CD4-positive, CD25-positive, alpha-beta regulatory T cell (primary cell): ENCODE measurements at places on chromosomes 4 and X.

DNA sequence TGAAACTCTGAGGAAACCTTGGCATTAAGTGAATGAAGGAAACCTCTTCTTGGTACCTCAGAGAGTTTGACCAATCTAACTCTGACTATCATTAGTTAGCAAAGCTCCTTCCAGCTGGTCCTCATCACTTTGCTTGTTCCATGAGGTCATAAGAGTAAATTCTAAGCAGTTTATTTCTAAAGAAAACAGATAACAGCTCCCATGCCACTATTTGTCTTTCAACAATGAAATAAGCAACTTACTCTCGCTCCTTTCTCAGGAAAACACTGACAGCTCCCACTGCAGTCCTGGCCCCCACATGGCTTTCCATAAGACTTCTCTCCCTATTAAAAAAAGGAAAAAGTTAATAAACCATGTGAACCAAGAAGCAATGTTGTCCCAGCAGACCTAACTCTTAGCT is 127.7 kb downstream of the COL4A6 start:
- DNase-seq, result no peak

DNA sequence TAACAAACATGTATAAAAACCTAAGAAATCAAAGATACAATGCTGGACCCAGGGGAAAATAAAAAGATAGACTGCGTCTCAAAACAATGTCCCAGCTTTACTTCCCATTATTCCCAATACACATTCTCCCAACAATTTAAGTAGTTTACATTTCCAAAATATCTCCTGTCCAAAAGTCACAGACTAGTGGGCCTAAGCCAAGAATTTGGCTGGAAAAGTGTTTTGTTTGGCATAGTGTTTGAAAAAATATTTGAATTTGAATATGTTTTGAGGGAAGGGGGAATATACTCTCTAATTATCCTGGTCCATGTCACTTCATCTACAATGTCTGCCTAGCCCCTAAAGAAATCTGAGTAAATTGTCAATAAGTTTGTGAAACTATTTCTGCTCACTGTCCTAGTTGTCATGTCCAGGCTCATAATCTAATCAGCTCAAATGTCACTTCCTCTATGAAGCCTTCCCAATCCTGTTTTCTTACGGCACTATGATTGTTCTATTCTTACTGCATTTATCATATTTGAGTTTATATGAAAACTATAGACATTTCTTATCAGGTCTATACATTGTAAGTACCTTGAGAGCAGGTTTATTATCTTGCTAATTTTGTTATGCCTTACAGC is 74.4 kb downstream of the SEC24D start:
- no peak for DNase-seq

- DNase-seq, result no peak
Observed at GRCh38 chrX:79524642-79525041, 157.5 kb upstream of the ITM2A start.

DNA sequence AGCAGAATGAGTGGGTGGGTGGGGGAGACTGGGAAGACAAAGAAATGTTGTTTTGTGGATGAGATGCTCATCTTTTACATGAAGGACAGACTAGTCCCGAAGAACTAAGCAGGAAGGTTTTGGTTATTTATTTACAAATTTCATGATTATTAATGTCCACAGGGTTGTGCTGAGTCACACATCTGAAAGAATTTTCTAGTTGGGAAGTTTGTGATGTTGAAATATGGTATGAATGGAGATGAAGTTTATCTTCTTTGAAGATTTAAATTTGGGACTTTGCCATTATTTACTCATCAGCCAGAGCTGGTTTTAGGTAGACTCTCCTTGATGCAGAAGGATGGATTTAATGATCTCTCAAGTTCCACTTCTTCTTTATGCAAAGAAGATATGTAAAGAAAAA is 75.5 kb downstream of the MOSPD2 start:
- no peak for DNase-seq

DNA sequence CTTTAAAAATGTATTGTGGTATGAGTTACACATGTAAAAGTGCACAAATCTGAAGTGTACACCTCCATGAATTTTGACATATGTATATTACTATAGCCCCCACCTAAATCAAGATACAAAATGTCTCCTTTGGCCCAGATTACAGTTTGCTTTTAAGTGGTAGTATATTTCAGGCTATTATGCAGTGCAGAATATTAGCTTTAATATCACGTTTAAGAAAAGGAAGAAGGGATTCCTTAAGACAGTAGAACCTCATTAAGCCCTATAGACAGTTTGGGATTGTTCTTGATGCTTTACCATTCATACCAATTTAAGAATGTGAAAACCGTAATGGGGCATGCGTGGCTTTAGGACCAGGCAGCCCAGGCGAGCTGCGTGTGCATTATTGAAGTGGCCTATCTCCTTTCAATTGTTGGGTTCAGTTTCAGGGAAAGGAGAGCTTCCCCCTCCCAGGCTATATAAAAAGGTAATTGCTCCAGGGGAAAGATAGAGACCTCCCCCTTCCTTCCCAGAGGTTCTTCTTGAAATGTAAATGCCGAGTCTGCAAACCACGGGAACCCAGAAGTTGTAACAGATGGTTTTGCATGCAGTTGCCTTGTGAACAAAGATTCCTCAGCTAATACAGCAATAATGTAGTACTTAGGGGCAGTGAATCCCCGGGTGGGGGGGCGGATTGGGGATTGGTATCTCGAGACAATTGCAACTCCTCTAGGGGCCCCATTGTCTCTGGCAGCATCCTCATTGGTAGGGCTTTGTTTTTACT is 106.1 kb downstream of the UCHL1 start:
- no peak for DNase-seq

- peak; percentile 64 for DNase-seq
Observed at GRCh38 chrX:23930894-23931604, 23.2 kb downstream of the CXorf58 start.

- no peak for DNase-seq
Observed at GRCh38 chr4:86500527-86500926, 93.6 kb upstream of the PTPN13 start.

DNA sequence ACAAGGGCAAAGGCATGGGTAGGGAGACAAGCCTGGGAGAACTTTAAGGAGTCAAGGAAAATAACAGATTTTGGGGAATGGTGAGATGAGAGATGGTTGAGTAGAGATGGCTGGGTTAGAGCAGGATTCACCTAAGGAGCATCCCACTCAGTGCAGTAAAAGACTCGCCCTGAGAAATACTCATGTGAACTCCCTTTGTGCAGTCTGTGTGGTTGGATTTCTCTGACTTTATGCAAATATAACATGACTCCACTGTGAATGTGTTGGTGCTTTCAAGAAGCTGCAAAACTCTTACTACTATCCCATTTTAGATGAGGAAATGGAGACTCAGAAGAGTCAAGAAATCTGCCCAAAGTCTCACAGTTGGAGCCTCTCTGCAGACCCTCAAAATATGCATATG is 129.8 kb upstream of the LIMCH1 start:
- DNase-seq, result no peak

DNA sequence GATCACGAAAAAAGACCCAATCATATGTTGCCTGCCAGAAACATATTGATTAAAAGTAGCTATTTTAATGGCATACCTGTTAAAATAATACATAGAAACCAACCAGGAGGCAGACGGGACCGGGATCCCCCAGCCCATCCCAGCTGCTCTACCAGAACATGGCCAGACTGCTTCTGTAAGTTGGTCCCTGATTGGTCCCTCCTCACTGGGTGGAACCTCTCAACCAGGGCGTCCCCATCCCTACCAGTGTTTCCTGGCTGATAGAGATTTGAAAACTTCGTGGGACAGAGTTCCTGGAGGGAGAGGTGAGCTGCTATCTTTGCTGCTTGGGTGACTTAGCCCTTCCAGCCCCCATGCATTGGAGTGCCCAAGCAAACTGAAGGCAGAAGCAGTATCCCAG is 256.2 kb downstream of the TRAM1L1 start:
- no peak for DNase-seq

DNA sequence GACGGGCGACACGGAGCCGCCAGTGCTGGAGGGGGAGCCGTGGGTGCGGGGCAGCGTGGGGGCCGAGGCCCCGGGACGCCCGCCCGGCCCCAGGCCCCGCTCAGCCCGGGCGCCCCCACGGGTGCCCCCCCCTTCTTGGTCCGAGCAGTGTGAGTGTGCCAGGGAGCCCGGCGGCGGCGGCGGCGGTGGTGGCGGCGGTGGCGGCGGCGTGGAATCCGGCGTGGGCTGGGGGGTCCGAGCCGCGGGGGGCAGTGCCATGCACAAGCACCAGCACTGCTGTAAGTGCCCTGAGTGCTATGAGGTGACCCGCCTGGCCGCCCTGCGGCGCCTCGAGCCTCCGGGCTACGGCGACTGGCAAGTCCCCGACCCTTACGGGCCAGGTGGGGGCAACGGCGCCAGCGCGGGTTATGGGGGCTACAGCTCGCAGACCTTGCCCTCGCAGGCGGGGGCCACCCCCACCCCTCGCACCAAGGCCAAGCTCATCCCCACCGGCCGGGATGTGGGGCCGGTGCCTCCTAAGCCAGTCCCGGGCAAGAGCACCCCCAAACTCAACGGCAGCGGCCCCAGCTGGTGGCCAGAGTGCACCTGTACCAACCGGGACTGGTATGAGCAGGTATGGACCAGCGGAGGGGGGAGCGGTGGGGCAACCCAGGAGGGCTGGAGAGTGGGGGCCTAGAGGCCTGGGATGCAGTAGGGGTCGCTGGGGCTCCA is 466 bp downstream of the DLG3 start:
- no peak for DNase-seq

- DNase-seq, result no peak
Observed at GRCh38 chrX:63282077-63282476, 69.1 kb downstream of the SPIN4 start.

- DNase-seq, result no peak
Observed at GRCh38 chrX:68894513-68895340, 65.9 kb downstream of the EFNB1 start.

DNA sequence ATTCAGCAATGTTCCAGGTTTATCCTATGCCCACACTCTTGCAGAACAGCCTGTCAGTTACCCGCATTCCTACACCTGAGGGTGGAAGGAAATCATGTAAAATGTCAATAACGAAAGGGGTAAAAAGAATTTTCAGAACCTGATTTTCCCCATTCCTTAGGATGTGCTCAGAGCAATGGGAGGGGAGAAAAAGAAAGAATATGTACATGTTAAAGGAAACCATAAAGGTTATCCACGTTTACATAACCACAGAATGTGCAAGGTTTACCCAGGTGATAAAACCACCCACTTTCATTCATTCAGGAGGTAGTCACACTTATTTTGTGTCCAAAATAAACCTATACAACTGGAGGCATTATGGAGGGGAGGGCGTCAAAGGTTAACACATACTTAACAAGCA is 335.5 kb downstream of the ZNF674 start:
- no peak for DNase-seq

GRCh38 chr4:186029571-186030398 is 39.2 kb upstream of the TLR3 start:
- no peak for DNase-seq

GRCh38 chrX:133796282-133796681 is 189.1 kb downstream of the GPC3 start:
- DNase-seq, result no peak

DNA sequence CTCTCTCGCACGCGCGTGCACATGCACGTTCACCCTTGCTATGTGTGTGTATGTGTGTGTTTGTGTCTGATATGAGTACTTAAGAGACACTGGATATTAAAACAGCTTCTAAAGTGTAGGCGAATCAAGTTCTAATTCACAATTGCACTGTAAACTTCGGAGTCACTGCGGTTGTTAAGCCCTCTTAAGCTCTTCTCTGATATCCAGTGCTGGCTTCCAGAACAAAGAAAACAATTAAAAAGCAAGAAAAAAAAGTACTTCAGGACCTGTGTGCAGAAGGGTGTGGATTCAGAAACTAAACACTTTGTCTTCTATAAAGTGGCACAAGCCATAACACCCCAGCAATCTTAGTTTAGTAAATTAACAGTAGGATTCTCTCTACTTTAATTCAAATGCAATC is 300.2 kb downstream of the PCDH7 start:
- no peak for DNase-seq

GRCh38 chrX:120377715-120378114 is 15.8 kb downstream of the ATP1B4 start:
- DNase-seq, result no peak

GRCh38 chr4:87067124-87067885 is 132.5 kb downstream of the AFF1 start:
- no peak for DNase-seq

DNA sequence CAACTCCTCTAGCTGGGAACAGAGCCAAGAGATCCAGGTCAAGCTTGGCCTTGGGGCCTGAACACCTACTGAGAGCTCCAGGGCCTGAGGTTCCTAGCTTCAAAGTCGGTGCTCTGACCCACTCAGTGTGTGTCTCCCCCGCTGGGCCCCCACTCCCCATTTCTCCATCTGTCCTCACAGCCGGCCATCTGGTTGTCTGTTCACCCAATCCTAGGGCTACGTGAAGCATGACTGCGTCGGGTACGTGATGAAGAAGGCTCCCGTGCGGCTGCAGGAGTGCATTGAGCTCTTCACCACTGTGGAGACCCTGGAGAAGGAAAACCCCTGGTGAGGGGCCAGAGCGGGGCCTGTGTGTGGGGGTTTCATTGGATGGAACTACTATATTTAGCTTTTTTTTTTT is 12.3 kb downstream of the USP11 start:
- no peak for DNase-seq

GRCh38 chr4:82889287-82889686 is 1.7 kb downstream of the SEC31A start:
- DNase-seq, result no peak

GRCh38 chr4:114077610-114078009 is 98.2 kb upstream of the ARSJ start:
- no peak for DNase-seq

DNA sequence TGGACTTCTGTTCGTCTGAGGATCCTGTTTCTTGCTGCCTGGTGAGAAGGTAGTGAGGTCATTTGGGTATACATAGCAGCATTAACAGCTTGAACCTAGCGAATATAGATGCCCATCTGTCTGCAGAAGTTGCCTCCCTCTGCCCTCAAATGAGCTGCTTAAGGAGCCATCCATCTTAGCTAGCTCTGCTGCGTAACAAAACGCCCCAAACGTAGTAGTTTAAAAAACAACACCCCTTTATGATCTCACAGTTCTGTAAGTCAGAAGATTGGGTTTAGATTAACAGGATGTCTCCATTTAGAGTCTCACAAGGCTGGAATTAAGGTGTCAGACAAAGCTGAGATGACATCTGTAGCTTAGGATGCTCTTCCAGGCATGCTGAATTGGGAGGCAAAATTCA is 185.3 kb downstream of the DHRSX start:
- DNase-seq, result no peak

DNA sequence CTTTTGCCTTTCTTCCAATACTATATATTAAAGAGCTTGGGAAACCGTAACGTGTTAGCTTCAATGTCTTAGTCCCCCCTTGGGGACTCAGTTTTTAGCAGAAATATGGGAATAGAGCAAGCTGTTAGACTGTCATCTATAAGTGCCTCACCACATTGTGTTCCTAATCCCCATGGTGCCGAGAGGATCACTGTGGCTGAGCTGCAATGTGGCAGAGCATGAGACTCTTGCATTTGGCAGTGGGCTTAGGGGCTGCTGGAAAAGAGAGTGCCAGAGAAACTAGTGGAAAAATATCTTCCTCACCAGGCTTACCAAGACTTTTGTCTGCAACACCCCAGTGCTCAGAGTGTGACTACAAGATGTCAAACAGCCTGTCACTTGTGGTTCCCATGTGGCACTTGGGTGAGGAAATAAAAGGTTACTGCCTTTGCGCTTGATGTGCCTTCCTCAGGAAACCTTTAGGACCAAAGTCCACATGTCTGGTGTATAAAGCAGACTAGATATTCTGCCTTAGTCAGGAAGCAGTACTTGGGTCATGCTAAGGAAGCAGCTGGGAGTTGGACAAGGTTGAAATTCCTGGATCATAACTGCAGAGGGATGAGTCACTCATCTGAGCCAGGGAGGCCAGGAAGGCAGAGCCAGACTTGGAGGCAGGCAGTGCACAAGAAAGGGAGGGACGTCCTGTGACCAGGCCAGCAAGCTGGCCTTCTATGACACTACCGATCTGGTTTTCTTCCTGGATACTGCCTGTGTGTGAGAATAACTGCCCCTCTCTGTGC is 9.7 kb upstream of the MAGEA4 start:
- no peak for DNase-seq
